Left lung (tissue), 14 donors: ENCODE measurements at places on chromosomes 5 and 9. TPM values are rescaled to one million over a fixed set of nuclear protein-coding genes. Genes with fewer than 3 reads are reported as not detected.

GRCh38 chr5:146761811-146762210 is 116.7 kb downstream of the PPP2R2B start:
- no peak for DNase-seq

- DNase-seq: no peak
Measured at GRCh38 chr9:4983601-4984165, 1.4 kb upstream of the JAK2 start.

- no peak for DNase-seq
Measured at GRCh38 chr5:39376293-39376714, 12.0 kb upstream of the C9 start.

Gene SEMA6A
- total RNA-seq: 15.3 TPM
